Adrenal gland (tissue), 19 donors: ENCODE measurements at places on chromosomes 1 and 21. TPM values are rescaled to one million over a fixed set of nuclear protein-coding genes. Genes with fewer than 3 reads are reported as not detected.
A peak's percentile ranks its signal among the peaks of the same experiment; 100 is the strongest.

- no peak for DNase-seq
Measured at GRCh38 chr1:21229246-21230000, 52.7 kb upstream of the EIF4G3 start.

DNA sequence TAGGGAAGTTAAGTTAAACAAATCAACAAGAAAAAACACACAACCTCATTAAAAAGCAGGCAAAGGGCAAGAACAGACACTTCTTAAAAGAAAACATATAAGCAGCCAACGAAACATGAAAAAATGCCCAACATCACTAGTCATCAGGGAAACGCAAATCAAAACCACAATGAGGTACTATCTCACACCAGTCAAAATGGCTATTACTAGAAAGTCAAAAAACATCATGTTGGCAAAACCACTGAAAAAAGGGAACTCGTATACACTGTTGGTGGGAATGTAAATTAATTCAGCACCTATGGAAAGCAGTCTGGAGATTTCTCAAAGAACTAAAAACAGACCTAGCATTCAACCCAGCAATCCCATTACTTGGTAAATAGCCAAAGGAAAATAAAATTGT, 51.1 kb downstream of the HSF2BP start:
- DNase-seq, result no peak

DNA sequence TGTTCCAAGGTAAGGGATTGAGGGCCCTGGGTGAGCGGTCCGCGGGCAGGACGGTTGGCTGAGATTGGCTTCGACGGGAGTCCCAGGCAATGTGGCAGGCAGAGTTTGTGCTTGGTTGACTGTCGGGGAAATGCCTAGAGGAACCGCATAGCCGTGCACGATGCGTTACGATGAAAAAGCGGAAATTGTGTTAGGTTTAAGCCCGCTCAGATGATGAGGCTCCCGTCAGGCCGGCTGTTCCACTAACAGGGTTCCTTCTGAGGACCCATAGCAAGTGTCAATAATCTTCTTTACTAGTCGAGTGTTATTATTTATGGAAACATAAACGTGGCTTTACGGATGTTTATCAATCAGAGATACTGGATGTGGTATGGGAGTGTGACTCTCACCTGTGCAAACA, 117.8 kb upstream of the COL6A1 start:
- DNase-seq, result no peak

GRCh38 chr1:35835398-35835797, 27.6 kb downstream of the AGO4 start:
- no peak for DNase-seq

DNA sequence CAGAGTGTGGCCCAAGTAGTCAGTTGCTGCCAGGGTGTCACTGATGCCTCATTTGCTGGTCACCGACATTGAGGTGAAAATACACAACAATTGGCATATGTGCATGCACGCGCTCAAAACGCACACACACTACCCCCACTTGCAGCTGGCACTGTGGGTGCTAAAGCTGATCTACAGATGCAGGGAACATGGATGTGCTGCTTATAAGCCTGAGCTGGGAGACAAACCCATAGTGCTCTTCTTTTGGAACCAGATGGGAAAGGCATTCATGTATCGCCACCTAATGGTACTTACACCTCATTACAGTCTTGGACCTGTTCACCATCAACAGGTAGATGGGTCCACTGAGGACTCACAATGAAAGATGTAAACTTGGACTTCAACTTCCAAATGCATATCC, 70.3 kb upstream of the CAMK1G start:
- no peak for DNase-seq

DNA sequence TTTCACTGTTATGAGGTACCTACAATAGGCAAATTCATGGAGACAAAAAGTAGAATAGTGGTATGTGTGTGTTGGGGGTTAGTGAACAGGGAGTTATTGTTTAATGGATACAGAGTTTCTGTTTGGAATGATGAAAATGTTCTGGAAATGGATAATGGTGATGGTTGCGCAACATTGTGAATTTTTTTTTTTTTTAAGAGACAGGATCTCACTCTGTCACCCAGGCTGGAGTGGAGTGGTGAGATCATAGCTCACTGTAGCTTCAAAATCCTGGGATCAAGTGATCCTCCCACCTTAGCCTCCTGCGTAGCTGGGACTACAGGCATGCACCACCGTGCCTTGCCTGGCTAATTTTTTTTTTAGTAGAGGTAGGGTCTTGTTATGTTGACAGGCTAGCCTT, 34.5 kb upstream of the TRABD2B start:
- no peak for DNase-seq

GRCh38 chr1:223229756-223230155, 86.7 kb upstream of the TLR5 start:
- no peak for DNase-seq

DNA sequence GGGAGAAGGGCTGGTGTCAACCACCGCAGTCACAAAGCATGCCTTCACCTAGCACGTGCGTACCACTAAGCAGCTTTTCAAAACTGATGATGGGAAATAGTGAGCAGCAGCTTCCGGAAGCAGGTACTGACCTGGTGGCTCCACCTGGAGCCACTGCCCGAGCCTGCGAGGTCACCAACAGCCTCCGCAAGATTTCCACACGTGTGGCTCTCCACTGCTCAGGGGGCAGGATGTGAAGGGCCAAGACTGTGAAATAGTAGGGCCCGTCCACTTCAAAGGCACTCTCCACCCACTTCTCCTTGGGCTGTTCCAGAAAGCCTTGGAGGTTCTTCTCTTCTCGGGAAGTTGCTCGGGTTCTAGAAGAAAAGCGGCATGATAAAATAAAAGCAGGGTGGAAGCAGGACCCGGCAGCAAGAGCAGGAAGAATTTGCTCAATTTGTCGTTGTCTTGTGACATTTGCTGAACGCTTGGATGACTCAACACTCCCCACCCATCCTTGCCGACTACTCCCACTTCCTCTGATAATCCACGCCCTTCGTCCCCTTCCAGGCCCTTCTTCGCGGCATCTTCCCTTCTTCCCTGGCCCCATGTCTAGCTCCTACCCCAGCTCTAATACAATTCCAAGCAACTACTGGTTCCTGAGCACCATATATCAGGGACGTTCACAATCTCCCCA, 124.9 kb upstream of the IFFO2 start:
- no peak for DNase-seq

DNA sequence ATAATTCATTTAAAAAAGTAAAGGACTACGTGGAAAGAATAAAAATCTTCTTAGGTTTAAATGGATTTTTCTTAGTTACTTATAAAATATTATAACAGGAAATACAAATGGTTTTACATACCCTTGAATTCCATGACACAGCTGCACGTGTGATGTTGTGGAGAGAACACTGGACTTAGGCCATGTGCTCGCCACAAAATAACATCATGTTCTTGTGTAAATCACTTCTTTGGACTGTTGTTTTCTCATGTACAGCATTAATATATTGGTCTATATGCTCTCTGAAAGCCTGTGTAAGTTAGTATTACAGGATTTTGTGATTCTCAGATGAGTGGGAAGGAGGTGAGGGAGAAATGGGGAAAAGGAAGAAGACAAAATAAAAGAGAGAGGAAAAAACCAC, 228.2 kb downstream of the DNM3 start:
- no peak for DNase-seq

DNA sequence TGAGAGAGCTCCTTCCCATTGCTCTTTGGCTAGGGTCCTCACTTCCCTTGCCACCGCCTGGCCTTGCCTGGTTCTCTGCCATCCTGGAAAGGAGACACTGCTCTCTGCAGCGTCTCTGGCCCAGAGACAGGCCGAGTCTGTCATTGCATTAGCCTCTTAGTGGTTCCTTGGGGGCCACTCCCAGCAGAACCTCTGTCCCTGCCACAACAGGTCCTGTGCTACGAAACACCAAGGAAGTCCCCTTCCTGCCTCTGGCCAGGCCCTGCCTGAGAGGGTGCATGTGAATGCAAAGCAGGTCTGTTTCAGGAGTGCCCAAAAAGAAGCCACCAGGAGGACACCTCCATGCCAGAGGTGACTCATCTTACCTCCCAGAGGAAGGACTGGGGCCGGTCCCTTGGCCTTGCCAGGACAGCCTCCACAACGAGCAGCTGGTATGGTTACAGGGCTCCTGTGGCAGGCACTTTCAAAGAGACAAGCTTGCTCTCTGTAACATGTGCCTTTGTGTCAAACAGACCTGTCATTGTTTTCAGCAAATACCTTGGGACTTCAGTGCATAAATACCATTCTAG, 59.6 kb downstream of the VPS26C start:
- peak; percentile 69 for DNase-seq

MAN1C1 gene
- total RNA-seq, result 58.7 TPM
